ENCODE measurements at places on chromosomes 6 and 20.

GRCh38 chr6:52557389-52558265 is 19.2 kb downstream of the TRAM2 start:
- DNase-seq = no peak

DNA sequence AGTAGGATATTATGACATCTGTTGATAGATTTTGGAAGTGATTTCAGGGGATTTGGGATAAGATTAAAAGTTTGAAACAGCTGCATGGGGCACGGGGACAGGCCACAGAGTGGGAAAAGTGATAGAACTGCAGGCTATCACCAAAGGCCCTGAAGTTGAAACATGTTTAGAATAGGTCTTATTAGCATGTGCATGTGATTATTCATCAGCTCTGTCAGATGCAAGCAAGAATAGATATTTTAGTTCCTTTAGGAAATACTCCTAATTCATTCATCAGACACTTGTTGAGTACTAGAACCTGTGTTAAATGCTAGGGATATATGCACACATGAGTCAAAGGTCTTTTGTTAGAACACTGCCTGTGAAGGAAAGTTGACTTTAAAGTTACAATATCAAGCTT is 261.2 kb upstream of the MAN1A1 start:
- DNase-seq = no peak

GRCh38 chr6:43873806-43874714 is 104.0 kb downstream of the VEGFA start:
- no peak for DNase-seq

- DNase-seq = no peak
Measured at GRCh38 chr6:126039284-126039683, 52.9 kb downstream of the TRMT11 start.

- no peak for DNase-seq
Measured at GRCh38 chr6:33313105-33313708, 671 bp downstream of the TAPBP start.

Measured in T1000 (cell line).